GM13977 (cell line): ENCODE measurements at places on chromosomes 5 and 9.

- DNase-seq: no peak
Measured at GRCh38 chr5:64831996-64832395, 63.3 kb downstream of the CWC27 start.

DNA sequence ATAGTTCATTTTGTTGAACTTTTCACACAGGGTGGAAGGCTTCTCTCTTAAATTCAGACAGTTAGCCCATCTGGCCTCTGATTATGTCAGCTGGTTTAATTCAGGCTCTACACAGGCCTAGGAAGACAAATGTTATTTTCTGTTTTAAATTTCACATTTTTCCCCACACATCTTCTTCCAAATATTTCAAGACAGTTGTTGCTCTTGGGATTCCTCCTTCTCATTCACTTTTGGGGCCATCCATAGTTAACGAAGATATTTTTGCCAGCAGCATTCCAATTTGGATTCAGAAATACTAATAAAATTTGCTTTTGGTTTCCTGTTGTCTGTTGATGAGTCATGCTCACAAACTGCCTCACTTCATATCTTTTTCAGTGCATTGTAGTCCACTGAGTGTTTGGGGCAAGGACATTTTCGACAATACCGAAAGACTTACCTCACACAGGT lies 475.4 kb downstream of the DMAC1 start:
- DNase-seq: no peak

DNA sequence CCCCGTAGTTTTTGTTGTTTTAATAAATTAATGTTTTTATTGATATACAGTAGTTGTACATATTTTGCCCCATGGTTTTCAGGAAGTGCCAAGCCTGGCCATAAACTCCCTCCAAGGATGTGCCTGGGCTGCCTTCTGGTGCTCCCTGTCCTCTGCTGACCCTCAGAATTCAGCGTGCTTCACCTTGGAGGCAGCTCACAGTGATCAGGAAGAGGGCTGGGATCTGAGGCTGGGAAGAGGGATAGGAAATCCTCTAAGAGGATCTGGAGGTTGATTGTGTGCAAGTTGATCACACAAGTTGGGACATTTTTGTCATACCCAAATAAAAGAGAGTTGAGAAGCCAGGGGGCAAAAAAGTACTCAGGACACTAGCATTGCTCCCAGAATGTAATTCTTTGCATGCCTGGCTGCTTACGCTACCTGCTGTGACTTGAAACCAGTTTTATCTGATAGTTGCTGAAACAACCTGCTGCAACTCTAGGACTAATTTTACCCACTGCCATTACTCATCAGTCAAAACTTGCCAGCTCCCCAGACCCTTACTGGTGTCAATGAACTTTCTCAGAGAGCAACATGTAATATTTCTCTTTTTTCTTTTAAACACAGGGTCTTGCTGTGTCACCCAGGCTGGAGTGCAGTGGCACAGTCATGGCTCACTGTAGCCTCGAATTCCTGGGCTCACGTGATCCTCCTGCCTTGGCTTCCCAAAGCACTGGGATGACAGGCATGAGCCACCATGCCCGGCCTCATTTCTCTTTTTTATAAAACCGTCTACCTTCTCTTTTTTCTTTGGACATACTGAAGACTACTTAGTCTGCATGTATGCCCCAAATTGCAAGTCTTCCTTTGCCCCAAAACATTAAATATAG lies 29.0 kb downstream of the PDE6A start:
- no peak for DNase-seq

GRCh38 chr5:29131285-29131684 lies 2062.2 kb upstream of the CDH6 start:
- DNase-seq: no peak

GRCh38 chr5:43061352-43062075 lies 21.4 kb upstream of the ANXA2R start:
- DNase-seq: no peak

DNA sequence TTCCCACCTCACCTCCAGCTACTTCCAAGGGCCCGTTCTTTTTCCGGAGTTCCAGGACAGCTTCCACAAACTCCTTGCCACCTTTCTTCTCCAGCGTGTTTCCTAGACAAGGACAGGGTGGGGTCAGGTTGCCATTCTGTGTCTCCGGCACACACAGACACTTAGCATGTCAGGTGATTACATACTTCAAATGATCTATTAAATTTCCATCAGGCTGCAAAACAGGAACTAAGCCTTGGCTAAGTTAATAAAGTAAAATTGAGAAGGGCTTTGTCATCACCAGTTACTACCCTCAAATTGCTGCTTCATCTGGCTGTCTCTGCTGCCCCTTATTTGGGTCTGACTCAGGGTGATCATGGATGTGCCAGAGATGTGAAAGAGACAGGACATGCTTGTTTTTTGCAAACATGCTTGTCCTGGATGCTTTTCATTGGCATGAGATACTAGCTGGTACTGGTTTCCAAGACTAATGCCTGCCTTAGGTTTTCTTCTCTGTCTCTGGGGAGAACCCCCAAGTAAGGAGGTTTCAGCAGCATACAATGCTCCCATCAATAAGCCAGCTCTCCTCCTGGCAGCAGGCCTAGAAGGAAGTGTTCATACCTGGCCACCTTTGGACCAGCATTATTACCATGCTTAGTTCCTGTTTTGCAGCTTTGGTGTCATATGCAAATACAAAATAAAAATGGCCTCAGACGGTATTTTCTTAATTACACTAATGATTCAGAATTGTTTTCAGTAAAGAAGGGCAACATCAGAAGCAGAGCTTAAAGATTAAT lies 52.9 kb downstream of the MACROH2A1 start:
- no peak for DNase-seq

- DNase-seq: no peak
Measured at GRCh38 chr5:141765896-141766551, 84.0 kb upstream of the ARAP3 start.

DNA sequence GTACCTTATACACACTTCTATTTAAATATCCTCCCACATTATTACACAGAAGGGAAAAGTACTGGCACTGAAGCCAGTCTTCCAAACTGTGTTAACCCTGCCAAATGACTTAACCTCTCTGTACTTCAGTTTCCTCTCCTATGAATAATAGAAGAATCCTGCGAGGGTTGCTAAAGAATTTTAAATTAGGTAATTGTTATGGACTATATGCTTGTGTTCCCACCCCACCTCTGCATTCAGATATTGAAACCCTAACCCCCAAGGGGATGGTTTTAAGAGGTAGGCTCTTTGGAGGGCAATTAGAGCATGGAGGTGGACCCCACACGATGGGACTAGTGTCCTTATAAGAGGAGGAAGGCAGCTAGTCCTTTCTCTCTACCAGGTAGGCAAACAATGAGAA lies 72.7 kb downstream of the TTLL11 start:
- no peak for DNase-seq

DNA sequence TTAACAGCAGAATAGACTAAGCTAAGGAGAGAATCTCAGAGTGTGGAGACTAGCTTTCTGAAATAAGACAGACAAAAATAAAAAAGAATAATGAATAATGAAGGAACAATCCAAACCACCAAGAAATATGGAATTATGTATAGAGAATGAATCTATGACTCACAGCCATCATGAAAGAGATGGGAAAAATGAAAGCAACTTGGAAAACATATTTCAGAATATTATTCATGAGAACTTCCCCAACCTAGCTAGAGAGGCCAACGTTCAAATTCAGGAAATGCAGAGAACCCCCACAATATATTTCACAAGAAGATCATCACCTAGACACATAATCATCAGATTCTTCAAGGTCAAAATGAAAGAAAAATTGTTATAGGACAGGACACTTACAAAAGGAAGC lies 349.0 kb upstream of the MPDZ start:
- no peak for DNase-seq

- no peak for DNase-seq
Measured at GRCh38 chr5:147858565-147858964, 19.9 kb upstream of the SCGB3A2 start.

- no peak for DNase-seq
Measured at GRCh38 chr5:156096259-156096658, 230.7 kb upstream of the SGCD start.

DNA sequence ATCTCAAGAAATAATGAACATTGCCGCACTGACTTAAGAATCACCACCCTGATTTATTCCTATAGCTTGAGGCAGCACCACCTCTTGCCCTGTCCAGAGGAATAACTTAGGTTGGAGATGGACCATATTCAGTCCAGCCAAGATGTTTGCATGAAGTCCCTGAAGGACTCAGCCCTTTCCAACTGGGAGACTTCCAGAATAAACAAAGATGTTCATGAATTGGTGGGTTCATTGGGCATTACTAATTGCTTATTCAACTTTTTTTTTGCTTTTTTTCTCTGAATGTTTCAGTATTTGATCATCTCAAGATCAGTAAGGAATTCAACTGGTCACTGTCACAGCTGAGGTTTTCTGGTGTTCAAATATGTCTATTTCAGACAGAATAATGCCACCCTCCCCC lies 470.6 kb downstream of the CCDC171 start:
- DNase-seq: no peak

DNA sequence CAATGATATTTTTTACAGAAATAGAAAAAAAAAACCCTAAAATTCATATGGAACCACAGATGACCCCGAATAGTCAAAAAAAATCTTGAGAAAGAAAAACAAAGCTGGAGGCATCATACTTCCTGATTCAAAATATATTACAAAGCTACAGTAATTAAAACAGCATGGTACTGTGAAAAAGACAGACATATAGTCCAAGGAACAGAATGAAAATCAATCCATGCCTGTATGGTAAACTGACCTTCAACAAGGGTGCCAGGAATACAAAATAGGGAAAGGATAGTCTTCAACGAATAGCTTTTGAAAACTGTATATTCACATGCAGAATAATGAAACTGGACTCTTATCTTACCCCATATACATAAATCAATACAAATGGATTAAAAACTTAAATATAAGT lies 307.5 kb downstream of the MCTP1 start:
- DNase-seq: no peak

DNA sequence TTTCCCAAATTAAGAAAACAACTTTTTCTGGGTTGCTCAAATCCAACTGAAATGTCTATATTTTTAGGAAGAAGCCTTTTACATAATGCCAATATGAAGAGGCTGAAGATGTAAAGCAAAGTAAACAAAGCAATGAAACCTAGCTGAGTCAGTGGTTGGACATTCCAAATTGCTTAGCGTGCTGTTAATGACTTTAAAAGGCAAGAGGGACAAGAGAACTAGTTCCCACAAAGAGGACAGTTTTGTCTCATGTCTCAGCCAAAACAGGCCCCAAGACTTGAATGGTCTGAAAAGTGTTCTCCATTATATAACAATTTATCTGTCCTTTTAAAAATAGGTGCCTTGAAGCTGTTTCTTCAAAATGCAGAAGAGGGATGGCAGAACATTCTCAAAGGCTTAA lies 407.0 kb downstream of the ENC1 start:
- DNase-seq: no peak

- peak; percentile 60 for DNase-seq
Measured at GRCh38 chr5:14595189-14595588, 13.6 kb downstream of the OTULINL start.

GRCh38 chr9:126116351-126117157 lies 210.1 kb upstream of the MVB12B start:
- no peak for DNase-seq

- no peak for DNase-seq
Measured at GRCh38 chr5:58885260-58885659, 302.4 kb downstream of the RAB3C start.

DNA sequence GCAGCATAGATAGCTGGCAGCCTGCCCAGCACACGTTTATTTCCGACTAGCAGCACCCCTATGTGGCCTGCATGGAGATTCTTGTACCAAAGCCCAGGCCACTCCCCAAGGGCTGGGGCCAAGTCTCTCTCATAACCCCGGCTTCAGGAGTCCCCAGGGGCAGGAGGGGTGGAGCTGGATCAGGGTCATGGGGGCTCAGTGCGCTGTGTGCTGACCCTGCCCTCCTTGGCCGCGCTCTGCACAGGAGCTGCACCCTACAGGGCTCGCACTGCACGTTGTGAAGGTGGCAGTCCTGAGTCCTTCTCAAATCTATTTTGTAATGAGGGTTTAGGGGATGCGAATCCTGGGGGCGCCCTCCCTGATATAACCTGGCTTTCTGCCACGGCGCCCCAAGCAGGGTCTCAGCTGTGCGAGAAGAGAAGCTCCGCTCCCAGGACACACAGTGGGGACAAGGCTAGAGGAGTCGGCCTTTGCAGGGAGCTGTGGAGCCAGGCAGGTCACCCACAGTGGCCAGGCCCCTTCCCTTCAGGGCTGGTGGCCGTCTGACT lies 28.6 kb downstream of the NKD2 start:
- DNase-seq: no peak

- DNase-seq: no peak
Measured at GRCh38 chr5:123171259-123171658, 82.2 kb downstream of the PRDM6 start.

DNA sequence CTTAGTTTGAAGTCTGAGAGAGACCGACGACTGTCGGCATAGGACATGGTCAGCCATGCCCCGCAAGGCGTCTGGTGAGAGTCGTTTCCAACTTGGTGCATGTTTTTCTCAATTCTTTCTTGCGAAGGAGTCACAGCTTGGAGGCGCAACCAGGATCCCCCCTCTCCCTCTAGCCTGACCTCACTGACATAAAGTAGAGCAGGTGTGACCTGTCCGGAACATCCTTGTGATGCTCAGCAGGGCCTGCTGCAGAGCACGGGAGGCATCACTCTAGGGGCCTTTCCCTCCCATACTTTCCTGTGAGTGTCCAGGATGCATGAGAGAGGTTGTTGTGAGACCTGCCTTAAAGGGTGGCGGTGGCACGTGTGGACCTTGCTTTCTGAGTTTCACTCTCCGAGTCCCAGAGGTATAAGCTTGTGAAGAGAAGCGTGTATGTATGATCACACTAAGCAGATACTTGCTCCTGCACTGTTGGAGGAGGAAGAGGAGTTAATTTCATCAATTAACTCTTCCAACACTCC lies 5.0 kb downstream of the TENT4A start:
- DNase-seq: no peak

DNA sequence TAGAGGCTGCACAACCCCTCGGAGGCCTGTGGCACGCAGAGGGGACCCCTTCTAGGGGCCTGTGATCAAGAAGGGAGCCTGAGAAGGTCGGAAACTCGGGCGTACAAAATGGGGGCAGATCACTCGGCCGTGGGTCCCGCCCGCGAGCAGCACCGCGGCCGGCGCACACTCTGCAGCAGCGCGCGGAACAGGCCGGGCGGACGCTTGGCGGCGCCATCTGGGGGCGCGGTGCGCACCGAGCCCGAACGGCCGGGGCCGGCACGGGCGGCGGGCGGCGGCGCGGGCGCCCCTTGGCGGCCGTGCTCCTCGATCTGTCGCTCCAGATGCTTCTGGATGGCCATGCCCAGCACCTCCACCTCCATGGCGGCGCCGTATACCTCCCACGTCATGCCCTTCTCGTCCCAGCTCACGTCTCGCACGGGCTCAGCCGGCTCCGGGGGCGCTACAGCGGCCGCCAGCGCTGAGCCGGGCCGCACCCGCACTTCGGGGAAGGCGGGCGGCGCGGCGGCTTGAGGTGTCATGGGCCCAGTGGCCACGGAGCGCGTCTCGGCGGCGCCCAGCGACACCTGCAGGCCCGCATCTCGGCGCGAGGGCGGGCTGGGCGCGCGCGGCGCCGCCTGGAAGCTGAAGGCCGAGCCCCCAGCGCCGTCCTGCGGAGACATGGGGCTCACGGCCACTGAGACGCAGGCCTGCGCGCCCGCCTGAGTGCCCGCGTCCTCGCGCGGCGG lies 13.1 kb downstream of the GPRIN1 start:
- peak; percentile 86 for DNase-seq

GRCh38 chr5:75675783-75676182 lies 41.5 kb downstream of the POC5 start:
- DNase-seq: no peak

- no peak for DNase-seq
Measured at GRCh38 chr9:89723469-89724100, 118.8 kb downstream of the GADD45G start.
